Foreskin melanocyte (primary cell): ENCODE measurements at places on chromosomes 5 and 9.

DNA sequence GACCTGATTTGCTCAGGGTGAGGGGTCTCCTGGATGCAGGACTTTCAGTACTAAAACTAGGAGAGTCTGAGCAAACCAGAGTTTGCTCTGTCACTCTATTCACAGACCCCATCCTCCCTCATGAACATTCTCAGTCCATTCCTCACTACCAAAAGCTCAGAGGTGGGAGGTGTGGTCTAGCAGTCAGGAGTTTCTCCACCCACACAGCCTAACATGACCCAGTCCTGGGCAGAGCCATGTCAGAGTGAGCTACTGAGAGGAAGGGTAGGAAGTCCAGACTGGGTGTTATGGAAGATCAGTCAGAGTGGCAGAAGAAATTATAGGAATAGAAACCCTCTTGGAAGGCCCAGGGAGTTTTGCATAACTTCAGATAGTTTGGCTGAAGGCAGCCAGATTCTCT lies 113.3 kb upstream of the GRAMD2B start:
- no peak for DNase-seq

GRCh38 chr5:149303210-149303609 lies 31.6 kb downstream of the AFAP1L1 start:
- DNase-seq = no peak

- no peak for DNase-seq
Observed at GRCh38 chr5:79002374-79002773, 17.3 kb upstream of the ARSB start.

- DNase-seq = no peak
Observed at GRCh38 chr5:79800979-79801827, 111.6 kb downstream of the CMYA5 start.

DNA sequence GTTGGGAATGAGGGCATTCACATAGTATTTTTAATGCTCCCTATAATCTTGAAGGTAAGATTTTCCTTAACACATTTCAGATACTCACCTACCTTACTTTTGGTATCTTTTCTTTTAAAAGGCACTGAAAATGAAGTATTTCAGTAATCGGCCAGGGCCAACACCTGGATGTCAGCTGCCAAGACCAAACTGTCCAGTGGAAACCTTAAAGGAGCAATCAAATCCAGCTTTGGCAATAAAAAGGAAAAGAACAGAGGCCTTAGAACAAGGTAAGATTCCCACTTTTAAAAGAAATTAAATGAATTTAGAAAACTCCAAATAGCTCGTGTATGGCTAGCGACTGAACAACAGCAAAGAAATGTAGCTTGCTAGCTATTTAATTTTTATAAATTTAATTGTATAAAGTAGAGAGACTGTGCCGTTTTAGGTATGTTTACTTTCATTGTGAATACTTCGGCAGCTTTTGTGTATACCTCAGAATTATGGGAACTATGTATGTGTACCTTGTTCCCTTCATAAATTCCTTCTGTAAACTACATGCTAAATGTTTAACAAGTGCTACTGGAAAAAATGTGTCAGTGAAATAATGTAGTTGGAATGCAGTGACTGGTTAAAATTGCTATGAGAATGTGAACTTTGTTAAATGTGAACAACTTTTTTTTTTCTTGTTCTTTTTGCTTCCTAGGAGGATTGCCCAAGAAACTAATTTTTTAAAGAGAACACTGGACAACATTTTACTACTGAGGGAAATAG lies 41.9 kb downstream of the CDK7 start:
- DNase-seq = no peak

- DNase-seq = no peak
Observed at GRCh38 chr9:97666907-97667686, 30.0 kb downstream of the XPA start.

GRCh38 chr9:7489036-7489435 lies 310.5 kb downstream of the DMAC1 start:
- no peak for DNase-seq

DNA sequence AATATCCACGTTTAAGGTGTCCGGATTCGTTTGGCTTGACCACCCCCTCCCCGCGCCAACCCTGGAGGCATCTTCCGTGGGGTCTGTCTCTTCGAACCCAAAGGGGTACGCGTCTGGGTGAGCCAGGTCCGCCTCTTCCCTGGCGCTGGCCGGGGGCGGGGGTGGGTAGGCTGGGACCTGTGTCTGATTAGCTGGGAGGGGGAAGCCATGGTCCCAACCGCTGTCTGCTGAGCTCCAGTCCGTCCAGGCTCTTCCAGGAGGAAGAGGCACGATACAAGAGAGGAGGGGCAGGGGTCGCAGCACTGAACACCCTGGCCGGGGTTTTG lies at the start of gene LVRN:
TSS of gene LVRN (plus strand) at position 237 of the 326 bp plus-strand sequence. CDS start 143 bp downstream, outside the sequence.
- no peak for DNase-seq

GRCh38 chr5:126948011-126948355 lies 82.4 kb downstream of the MARCHF3 start:
- DNase-seq = no peak

DNA sequence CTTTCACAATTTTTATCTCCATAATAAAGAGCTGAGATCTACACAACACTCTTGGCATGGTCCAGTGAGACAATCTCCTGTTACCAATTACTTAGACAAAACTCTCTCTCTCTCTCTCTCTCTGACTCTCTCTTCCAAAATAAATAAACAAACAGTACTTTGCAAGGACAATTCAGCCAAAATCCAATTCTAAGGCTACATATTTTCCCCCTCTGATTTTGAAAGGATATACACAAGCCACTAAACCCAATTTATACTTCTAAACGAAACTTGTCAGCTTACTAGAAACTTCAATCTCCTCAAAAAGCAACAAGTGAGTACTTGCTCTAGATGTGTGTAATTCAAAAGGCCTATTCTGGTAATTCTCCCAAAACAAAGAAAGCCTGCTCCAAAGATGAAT lies 26.3 kb upstream of the TNPO1 start:
- DNase-seq = no peak

- no peak for DNase-seq
Observed at GRCh38 chr5:195401-196160, 4.3 kb downstream of the LRRC14B start.

DNA sequence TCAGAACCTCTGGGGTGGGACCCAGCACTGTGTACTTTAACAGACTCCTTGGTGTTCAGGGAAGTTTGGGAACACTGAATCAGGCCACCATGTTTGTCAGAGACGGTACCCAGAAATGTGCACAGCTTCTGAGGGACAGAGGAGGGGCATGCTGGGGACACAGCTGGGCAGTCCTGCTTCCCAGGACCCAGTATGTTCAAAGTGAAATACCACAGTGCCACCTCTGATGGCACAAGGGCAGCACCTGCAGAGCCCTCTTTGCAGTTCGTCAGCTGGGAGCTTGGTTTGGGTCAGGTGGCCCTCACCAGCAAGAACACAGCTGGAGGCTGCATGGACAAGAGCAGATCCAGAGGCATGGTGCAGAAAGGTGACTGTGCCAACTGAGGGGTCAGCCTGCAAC lies 51.2 kb downstream of the NDST1 start:
- DNase-seq = no peak

DNA sequence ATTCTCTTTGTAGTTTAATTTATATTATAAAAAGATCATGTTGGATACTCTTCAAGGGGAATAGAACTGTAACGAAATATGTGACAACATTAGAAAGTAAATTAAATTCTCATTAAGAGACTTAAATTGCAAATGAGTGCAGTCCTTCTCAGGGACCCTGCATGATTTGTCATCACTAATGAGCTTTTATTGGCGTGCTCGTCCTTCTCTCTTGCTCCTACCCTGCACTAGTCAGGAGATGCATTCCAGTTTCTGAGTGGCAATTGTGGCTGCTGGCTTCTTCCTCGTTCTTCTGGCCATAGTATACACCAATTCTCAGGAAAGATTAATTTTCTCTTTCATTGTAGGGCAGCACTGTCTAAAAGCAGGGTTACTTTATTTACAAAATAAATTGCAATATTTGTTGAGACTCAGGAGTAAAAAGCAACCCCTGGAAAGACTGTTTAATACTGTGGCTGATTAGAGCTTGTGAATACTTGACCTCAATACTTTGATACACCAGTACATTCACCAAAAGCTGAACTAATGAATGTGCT lies 376.3 kb upstream of the CHD1 start:
- no peak for DNase-seq

- DNase-seq = no peak
Observed at GRCh38 chr5:138470322-138471051, 5.2 kb downstream of the EGR1 start.

DNA sequence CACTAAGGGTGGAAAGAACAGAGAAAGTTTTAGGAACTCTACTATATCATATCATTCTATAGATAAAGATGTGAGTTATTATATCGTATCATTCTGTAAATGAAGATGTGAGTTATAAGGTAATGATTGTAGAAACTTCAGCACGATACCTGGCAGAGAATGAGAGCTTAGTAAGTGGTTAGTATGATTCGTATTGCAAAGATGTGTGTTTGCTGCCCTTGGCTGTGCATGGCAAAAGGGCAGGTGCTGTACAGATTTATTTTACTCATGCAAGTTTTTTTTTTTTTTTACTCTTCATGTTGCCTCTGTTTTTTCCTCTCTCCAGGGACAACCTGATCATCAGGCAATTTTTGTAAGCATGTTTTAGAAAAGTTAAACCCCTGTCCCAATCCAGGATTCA lies 83.3 kb downstream of the EGFLAM start:
- DNase-seq = no peak

GRCh38 chr9:79037338-79037737 lies 534.4 kb upstream of the TLE4 start:
- DNase-seq = no peak

DNA sequence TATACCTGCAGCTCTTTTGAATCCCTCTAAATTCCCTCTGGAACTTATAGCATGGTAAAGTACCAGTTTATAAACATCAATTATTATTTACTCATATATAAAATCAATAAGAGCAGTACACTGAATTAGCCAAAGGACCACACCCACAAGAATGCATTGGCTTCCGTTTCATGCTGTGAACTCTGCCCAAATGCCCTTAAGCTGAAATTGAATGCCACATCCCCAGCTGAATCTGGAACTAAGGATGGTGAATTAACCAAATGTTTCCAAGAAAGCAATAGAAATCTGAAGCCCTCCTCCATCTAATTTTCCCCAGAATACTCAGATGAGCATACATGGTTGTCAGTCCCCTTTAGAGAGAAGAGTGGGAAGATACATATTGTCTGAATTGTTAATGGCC lies 436.4 kb upstream of the FTMT start:
- DNase-seq = peak; percentile 49

DNA sequence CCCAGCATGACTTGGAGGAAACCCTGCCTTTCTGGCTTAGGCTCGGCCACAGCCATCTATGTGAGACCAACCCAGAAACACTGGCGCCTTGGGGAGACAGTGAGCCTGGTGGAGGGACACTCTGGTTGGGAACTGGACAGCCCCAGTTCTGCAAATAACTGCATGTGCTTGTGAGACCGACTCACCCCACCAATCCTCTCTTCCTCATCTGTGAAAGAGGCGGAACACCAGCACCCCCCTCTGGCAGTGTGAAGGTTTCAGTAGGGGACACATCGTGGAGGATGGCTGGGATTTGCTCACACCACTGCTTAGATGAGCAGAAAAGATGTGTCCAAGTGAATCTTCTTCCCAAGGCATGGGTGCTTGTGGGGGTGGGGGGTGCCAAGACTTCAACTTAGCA lies 43.4 kb upstream of the N4BP3 start:
- DNase-seq = no peak

DNA sequence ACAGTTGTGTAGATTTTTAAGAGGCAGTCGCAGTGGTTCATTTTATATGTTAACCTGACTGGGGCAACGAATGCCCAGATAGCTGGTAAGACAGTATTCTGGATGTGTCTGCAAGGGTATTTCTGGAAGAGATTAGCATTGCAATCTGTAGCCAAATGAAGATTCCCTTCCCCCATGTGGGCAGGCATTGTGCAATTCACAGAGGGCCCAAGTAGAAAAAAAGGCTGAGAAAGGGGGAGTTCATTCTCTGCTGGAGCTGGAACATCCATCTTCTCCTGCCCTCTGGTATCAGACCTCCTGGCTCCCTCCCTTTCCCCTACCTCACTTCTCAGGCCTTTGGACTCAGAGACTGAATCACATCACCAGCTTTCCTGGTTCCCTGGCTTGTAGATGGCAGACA lies 70.6 kb downstream of the TENT4A start:
- DNase-seq = no peak

- no peak for DNase-seq
Observed at GRCh38 chr5:147851578-147851977, 20.1 kb upstream of the SPINK1 start.

DNA sequence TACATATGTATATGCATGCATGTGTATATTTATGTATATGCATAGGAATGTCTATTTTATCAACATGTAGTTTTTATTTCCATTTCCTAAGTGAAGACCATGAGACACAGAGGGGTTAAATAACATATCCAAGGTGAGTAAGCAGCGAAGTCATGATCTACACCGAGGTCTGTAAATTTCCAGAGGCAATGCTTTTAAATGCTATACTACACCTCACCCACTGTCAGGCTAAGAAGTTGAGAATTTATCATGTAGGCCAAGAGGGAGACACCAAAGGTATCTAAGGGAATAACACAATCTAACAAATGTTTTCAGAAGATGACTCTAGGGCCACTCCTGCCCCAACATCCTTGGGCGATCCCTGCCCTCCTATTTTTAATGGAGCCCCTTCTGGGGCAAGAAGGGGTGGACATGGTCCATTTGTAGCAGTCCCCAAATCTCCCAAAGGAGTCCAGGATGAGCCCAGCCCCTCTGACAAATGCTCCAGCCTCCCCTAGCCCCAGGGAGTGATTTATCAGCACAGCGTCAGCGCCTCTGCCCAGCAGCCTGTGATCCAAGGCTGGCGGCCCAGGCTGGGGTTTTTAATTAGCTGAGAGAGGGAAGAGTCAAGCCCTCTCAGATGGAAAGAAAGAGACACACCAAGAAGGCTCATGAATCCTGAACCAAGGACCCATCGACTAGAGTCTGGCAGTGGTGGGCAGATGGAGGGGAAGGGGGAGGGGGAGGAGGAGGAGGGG lies 339.9 kb downstream of the ASTN2 start:
- no peak for DNase-seq

DNA sequence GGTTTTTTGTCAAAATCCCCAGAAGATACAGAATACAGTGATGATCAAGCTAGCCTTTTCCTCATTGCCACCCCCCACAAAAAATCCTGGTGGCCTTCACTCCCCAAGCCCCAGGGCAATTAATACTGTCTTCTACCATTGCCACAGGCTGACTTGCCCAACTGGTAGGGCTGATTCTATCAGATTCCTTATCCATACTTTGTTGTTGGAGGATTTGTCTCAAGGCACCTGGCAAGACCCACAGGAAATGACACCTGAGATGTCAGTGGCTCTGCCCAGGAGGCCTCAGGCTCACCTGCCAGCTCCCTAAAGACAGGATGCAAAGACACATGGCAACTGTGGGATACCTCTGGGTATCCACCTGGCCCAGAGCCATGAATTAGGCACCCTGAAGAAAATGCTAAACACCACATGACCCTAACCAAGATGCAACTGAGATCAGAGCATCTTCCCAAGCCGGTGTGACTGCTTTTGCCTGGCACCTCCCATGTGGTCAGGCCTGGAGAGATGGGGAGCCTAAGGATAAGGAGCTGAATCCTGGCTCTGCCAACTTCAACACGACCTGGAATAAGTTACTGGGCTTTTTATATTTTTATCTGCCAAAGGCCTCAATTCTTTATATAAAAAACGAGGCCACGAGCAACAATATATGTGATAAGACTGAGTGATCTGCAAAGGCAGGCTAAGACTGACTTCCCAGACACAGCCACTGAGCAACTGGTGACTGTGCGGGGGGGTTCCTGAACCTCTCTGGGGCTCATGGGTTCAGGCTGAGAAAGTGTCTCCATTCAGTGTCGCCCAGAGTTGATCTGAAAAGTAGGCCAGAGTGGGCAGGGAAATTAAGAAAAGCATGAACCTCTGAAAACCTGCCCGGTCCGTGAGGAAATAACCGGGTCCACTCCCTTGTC lies 944 bp downstream of the ATOX1 start:
- DNase-seq = no peak

- DNase-seq = no peak
Observed at GRCh38 chr5:169367861-169368260, 66.9 kb upstream of the SLIT3 start.
